ENCODE measurements at places on chromosomes 6 and 20. TPM values are rescaled to one million over a fixed set of nuclear protein-coding genes. Genes with fewer than 3 reads are reported as not detected.

Gene FITM2
- 10.1 TPM for total RNA-seq

Gene SLC17A9
- total RNA-seq: 23.1 TPM

Gene PI3
- total RNA-seq: 262 TPM

DNA sequence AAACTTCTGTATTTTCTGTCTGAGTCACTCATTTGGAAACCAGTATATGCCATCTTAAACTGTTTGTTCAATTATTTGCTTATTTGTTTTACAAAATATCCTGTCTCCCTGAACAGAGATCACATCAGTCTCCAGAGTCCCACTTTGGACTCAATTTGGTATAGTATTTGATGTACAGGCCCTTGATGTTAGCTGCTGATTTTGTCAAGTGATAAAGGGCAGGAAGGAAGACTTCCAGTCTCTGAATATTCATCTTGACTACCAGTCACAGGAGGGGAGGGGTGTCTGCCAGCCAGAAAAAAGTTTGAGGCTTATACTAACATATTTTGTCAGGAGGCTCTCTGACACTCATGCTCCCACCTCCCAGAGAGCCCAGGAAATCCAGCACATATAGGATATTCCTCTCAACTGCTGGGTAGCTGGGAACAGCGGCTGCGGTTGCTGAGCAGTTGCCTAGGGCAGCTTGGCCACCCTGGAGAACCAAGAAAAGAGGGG lies 376.8 kb upstream of the RUNX2 start:
- DNase-seq: no peak

GRCh38 chr20:51526754-51527153 lies 15.8 kb downstream of the NFATC2 start:
- DNase-seq: no peak

- DNase-seq: no peak
Observed at GRCh38 chr6:52536424-52536916, 40.4 kb downstream of the TRAM2 start.

DNA sequence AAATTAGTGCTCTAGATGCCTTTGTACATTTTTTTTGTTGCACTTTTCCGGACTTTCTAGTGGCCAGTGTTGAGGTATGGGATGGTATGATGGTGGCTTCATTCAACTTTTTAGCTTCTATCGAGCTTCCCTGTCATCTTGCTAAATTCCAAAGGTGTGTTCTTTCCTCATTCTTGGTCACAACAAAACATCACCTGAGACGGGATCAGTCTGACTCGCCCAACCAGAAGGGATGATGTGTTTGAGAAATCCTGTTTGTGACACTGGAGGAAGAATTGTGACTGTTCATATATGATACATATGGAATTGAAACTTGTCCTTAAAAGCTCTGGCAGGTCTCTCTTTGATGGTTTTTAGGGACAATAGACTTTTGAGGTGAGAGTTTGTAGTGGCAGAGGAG lies 33.8 kb downstream of the KCNS1 start:
- no peak for DNase-seq

GRCh38 chr6:23180504-23181293 lies 611.3 kb downstream of the HDGFL1 start:
- DNase-seq: peak; percentile 20

DNA sequence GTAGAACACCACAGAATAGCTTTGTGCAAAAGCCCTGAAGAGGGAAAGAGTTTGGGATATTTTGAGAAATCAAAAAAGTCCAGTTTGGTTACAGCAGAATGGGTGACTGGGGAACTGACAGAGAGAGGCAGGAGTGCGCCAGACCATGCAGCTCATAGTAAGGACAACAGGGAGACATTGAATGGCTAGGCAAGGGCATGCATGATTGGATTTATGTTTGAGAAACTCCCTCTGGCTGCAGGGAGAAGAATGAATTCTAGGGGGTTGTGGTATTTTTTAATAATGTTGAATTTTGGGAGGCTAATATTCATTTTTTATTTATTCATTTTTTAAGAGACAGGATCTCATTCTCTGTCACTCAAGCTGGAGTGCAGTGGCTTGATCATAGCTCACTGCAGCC lies 49.9 kb downstream of the TGM2 start:
- DNase-seq: no peak

DNA sequence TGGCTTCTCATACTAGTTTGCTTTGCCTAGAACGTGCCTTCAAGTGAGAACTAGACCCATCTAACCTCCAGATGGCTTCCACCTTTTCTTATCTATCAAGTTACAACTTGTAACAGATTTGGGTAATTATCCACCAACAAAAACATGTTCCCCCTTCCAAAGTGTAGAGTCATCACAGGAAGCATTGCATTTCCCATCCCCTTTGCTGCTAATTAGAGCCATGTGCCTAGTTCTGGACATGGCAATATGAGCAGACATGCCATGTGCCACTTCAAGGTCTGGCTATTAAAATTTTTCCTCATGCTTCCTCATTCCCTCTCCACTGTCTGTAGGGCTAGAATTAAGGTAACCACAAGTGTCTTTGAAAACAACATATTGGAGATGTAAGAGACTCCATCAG lies 814.4 kb downstream of the TENT5A start:
- DNase-seq: no peak

- no peak for DNase-seq
Observed at GRCh38 chr6:81865712-81866111, 113.2 kb upstream of the TENT5A start.

DNA sequence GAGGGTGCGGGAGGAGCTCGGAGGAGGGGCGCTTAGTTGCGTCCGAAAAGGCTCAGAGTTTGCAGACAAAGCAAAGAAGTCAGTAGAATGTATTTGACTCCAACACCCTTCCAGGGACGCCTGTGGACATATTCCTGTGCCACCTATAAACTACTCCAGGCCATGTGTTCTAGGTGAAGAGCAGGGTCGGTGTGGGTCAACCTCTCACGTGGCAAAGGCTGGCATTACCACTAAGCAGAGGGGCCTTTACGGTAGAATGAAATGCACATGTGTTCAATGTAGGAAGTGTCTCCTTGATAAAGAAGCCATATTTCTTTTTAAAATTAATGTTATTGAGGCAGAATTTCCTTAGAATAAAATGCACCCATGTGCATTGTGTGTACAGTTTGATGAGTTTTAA lies 15.4 kb downstream of the SIRT5 start:
- DNase-seq: no peak

DNA sequence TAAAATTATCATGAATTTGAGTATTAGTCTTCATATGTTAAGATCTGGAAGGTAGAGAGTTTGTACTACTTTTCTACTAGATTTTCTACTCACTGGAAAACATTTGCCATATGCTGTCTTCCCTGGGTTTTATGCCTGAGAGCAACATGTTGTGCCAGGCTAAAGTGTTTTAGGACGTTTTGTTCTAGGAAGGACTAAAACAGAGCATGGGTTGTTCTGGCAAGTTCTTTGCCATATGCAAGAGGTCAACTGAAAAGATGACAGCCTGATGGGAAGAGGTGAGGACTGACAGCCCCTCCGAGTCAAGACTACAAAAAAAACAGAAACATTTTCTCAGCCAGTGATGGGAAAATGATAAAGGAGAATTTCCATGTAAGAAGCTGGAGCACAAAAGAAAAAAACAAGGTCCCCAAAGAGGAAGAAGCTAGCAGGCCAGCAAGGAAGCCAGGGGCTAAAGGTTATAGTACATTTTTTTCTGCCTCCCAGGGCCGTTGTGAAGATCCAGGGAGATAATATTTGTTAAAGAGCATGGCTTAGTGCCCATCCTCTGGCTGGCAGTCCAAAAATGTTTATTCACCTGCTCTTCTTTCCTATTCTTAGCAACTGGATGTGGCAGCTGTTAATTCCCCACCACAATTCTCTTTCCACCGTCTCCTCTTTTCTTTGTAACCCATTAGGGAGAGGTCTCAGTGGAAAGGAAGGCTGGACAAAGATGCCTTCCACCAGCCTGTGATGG lies 7.8 kb downstream of the SCGN start:
- no peak for DNase-seq

GRCh38 chr6:13252790-13253189 lies 75.5 kb downstream of the TBC1D7 start:
- DNase-seq: no peak
